ENCODE measurements at places on chromosomes 5 and 9.

DNA sequence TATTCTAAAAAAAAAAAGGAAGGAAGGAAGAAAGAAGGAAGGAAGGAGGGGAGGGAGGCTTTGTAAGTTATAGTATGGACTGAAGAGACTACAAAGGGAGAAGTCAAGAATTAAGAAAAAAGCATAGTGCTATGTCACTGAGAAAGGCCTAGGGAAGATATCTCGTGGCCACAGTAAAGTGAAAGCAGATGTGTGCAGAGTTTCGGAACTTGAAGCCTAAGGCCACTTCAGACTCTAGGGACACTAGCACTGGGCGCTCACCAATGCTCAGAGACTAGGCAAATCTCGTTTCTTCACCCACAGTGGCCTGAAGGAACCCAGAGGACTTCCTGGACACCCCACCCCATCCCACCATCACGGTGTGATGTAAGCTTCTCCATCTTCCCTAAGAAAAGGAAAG lies 181.4 kb upstream of the TRPM3 start:
- DNase-seq, result no peak

- DNase-seq, result no peak
Observed at GRCh38 chr5:78467752-78468357, 107.4 kb downstream of the SCAMP1 start.

GRCh38 chr5:95191330-95191729 lies 93.6 kb downstream of the MCTP1 start:
- no peak for DNase-seq

GRCh38 chr5:77852514-77853352 lies 76.6 kb upstream of the TBCA start:
- DNase-seq, result no peak

DNA sequence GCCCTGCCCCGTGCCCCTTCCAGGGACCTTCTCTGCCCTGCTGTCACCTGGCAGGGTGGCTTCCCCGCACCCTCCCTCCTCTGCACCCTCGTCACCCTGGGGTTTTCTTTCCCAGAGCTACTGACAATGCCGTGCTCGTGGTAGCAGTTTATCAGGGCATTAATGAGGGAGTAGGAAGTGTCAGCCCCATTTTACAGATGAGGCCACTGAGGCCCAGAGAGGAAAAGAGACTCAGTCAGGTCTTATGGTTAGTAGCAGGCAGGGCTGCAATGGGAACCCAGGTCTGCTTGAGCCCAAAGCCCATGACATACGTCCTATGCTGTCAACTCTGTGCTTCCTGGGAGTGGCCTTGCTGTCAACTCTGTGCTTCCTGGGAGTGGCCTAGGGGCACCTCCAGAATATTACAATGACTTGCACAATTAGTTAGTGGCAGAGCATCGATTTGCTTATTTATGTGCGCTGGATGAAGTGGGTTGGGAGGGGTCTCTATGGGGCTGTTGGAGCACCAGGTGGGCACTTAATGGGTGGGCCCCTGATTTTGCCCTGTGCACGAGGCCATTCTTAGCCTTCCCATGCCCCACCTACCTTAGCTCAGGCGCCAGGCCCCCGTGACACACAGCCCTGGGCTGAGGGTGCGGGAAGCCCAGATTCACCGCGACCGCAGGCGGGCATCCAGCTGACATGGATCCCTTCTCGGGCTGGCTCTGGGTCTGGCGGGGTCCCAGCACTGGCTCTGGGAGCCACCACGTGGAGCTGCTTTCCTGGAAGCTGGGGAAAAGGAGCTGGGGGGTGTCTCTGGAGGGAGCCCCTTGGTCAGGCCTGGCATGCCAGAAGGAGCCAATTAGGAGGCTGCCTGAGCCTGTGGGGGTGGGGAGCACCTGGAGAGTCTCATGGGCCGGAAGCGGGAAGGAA lies 82.0 kb upstream of the ORM1 start:
- no peak for DNase-seq

DNA sequence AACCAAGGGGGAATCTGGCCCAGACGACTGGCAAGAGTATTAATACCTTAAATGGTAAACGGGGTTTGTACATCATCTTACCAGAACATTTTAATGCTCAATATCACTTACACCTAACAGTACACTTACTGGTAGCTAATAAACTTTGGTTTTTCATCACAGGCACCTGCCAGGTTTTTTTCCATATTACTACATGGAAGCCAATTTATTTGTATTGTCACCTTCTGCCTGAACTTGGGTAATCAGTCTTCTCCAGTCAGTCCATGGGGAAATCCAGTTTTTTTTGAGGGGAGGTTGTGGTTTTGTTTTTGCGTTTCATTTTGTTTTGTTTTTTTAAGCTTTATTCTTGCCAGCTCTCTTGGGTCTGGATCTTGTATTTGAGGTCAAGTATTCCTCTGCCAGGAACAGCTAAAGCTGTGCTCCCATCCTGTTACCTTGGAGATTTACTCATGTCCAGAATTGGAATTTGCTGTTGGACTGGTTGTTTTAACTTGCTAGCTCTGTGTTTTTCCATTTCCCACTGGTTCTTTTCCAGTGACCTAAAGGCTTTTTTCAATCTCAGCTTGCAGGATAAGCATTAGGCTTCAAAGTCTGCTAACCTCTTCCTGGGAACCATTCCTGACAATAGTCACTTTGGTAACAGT lies 11.1 kb upstream of the NADK2 start:
- no peak for DNase-seq

- no peak for DNase-seq
Observed at GRCh38 chr9:108356806-108357205, 499.0 kb downstream of the ACTL7B start.

DNA sequence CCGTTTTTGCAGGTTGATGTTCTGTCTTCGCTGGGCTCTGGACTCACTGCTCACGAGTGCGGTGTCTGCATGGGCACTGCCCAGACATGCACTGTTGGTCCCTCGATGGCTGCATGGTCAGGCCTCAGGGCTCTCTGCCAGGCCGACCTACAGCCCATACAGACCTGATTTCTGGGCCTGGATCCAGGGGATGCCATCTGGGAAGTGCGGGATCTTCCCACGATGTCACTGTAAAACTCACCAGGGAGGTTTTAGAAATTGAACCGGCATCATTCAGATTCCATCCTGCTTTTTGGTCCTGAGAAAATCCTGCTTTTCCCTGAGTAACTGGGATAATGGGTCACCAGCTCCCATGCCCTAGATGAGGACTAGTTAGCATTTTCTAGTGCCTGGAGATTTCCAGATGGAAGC lies 9.1 kb downstream of the S1PR3 start:
- DNase-seq, result no peak

GRCh38 chr5:125298746-125299379 lies 552.4 kb upstream of the ZNF608 start:
- no peak for DNase-seq

DNA sequence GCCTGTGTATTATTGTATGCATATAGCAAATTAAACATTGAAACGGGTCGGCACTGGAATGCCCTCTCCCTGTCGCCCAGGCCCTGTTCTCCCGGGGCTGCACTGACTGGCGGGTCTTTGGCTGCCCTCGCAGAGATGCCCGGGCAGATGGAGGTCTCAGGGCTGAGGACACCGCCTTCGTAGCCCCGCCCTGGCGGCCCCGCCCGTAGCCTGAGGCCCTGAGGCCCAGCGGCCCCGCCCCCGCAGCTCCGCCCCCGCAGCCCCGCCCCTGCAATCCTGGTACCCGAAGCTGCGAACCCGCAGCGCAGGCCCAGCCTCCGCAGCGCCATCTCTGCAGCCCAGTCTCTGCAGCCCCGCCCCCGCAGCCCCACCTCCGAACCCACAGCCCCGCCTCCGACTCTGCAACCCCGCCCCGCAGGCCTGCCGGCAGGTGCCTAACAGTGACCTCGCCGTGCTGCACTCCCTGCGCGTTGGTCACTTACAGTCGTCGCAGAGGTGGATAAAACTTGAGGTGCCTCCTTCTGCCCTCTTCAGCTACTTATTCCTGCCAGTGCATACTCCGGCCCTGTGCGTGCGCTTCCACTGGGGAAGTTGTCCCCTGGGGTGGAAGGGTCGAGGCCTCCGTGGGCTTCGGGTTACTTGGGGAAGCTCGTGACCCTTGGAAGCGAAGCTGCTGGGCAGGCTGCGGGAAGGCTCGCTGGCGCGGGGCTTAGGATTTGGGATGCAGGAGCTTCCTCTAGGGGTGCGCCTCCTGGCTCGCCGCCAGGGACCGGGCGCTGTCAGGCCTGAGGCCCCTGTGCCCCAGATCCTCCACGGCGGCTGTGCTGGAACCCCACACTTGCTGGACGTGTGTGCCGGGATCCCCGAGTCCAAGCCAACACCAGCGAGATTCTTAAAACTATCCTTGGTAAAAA lies 72.3 kb downstream of the ICE1 start:
- peak; percentile 51 for DNase-seq

DNA sequence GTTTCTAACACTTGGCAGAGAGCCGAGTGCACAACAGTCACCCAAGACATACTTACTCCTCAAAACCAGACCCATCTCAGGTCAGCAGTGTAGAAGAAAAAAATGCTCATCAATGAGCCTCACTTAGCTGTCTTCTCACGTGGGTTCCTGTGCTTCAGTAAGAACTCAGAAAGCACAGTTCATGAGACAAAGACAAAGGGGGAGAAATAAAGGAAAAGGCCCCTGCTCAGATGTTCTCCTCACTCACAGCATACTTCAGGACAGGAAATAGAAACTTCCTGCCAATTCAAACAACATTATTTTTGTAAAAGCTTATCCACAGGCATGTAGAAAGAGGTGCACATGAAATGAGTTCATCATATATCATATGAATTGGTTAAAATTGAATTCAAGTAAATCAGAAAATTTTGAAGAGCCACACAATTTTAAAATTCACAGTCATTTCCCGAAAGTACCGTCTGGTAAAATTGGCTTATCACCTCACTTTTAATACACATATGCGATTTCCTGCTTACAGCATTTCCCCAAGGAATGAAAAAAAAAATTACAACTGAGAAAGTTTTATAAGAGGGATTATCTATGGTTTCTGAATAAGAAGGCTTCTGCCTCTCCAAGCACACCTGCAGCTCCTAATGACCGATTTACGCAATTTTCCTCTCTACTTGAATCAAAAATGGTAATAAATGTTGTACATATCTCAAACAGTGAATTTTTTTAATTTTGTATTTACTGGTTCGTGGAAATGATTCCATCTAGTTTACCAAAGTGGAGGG lies 328.3 kb downstream of the TMEM167A start:
- DNase-seq, result no peak

DNA sequence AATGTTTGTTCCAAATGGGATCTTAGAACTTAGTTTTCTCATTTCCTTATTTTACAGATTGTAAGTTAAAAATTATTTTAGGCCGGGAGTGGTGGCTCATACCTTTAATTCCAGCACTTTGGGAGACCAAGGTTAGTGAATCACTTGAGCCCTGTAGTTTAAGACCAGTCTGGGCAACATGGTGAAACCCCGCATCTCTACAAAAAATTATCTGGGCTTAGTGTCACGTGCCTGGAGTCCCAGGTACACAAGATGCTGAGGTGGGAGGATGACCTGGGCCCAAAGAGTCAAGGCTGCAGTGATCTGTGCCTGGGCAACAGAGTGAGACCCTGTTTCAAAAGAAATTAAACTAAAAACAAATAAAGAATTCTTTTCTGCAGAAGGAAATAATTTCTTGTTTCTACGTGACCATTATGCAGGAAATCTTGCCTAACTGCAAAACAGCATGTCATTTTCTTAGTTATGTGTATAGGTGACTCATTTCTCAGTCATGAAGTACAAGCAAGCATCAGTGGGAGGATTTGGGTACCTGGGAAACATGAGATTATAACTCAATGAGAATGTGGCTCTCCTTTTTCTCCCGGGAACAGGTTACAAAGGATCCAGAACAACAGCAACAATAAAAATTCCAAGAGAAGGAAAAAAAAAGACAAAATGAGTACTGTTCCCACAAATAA lies 375.1 kb upstream of the ST8SIA4 start:
- DNase-seq, result no peak

GRCh38 chr9:100084128-100084453 lies 14.7 kb downstream of the ERP44 start:
- DNase-seq, result no peak
